NCI-H2171 (cell line): ENCODE measurements at places on chromosomes 7 and 10.

DNA sequence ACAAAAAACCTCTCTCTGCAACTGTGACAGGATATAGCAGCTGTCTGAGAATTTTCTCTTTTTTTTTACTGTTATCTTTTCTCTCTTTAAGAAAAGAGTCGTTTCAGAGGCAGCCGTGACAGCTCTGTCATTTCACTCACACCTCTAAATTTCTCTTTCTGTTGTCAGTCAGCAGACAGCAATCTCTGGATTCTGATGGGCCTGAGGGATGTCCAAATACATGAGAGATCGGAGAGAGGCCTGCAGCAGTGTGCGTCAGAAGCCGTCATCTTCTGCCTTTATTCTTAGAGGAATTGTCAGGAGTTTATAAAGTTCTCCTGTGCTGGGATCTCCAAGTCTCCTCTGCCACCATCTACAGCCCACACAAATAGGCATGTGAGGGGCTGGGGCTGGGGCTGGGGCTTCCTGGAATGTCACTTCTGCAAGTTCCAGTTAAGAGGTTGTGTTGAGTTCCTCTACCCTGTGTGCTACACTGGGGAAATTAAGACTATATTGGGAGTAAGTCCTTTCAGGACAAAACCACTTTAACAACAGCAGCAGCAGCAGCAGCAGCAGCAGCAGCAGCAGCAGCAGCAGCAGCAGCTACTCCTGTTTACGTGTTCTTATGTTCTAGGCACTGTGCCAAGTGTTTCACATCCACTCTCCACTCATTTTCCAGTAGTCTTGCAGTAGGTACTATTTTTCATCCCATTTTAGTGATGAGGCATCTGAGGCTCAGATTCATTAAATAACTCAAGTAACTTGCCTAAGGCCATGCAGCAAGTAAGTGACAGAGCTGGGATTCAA is 541.3 kb downstream of the LRMDA start:
- DNase-seq: peak; percentile 43

- no peak for DNase-seq
Measured at GRCh38 chr10:71971769-71972555, 7.8 kb downstream of the CHST3 start.

DNA sequence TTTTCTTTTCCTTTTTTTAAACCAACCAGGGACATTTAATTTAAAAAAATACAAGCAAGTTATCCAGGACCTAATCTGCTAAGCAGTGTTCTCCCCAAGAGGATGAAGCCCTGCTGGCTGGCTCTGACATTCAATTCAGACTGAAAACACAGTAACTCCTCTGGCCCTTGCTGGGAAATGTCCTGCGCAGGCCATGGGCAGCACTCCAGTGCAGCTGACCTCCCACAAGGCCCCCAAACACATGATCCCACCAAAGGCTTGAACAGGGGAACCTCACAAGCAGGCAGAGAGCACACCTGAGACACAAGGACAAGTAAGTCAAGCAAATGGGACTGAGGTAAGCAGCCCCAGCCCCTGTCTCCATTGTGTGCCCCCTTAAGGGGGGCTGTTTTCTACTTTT is 56.9 kb upstream of the FHIP2A start:
- no peak for DNase-seq

- DNase-seq: no peak
Measured at GRCh38 chr10:123636598-123637325, 29.4 kb upstream of the GPR26 start.

DNA sequence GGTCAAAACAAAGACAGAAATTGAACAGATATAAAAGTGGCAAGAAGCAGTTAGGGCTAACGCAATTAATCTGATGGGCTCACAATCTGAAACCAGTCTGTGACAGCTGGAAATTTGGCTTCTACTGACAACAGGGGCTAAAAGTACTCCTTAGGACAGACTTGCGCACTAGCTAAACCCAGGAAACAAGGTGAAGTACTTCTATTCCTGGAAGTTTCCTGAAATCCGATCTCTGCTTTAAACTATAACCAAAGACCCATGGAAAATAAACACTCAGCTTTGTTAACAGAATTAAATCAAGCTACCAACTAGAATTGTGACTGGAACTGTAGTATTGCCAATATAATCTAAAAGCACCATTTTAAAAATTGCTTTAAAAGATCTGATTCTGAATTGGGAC is 520.2 kb upstream of the ZWINT start:
- DNase-seq: no peak

DNA sequence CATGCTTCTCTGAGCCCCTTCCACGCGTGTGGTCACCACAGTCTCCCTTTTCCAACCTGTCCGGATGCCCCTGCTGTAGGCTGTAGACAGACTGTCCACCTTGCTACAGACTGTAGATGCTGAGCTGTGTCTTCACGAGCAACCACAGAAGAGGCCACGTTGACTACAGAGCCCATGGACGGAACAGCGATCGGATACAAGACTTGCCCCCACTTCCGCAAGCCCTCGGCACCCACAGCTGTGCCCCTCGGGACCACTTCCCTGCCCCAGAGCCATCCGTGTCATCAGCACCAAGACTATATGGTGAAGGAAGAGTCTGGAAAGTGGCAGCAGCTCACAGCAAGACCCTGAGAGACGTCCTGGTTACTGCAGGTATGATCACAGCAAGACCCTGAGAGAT is 491.4 kb downstream of the DNAJB6 start:
- DNase-seq: no peak

DNA sequence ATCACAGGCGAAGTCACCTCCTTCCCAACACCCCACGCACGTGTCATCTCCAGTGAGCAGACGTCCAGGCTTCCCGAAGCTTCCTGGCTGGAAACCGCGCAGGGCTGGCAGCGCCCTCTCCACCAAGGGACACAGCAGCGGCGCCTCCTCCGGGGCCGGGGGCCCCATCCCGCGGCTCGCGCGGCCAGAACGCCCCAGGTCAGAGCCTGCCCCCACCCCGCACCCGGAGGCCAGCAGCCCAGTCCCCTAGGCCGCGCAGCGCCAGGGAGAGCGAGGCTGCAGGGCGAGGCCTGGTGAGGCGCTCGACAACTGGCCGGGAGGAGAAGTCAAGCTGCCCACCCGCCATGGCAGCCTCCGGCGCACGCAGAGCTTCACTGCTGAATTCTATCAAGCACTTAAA is 247.0 kb downstream of the SEMA3D start:
- no peak for DNase-seq

GRCh38 chr10:2263561-2263960 is 526.2 kb upstream of the ADARB2 start:
- DNase-seq: no peak

DNA sequence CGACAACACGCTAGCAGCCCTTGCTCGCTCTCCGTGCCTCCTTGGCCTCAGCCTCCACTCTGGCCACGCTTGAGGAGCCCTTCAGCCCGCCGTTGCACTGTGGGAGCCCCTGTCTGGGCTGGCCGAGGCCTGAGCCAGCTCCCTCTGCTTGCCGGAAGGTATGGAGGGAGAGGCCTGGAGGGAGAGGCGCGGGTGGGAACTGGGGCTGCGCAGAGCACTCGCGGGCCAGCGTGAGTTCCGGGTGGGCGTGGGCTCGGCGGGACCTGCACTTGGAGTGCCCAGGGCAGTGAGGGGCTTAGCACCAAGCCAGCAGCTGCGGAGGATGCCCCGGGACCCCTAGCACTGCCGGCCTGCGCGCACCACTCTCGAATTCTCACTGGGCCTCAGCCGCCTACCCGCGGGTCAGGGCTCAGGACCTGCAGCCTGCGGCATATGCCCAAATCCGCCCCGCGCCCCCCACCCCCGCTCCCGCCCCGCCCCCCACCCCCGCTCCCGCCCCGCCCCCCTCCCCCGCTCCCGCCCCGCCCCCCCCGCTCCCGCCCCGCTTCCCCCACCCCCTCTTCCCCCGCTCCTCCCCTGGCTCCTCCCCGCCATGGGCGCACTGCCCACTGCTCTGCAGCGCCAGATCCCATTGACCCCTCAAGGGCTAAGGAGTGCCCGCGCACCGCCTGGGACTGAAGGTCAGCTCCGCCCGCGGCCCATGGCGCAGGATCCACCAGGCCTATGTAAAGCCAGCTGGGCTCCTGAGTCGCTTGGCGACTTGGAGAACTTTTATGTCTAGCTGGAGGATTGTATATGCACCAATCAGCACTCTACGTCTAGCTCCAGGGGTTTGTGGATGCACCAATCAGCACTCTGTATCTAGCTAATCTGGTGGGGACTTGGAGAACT is 15.9 kb upstream of the ACBD5 start:
- no peak for DNase-seq

DNA sequence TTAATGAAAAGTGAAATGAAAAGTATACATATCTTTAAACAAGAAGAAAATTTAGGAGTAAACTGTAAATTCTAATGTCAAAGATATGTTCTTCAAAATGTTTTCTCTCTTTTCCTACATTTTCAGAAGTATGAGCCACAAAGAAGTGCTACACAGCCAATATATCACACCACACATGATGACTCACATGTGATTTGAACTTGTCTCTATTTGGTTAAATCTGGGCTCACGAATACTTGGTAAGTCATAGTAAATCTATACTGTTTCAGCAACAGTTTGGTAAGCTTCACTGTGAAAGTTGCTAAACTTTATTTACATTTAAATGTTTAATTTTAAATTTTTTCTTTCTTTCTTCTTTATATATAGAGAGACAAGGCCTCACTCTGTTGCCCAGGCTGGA is 380.6 kb upstream of the IGFBP3 start:
- DNase-seq: no peak

DNA sequence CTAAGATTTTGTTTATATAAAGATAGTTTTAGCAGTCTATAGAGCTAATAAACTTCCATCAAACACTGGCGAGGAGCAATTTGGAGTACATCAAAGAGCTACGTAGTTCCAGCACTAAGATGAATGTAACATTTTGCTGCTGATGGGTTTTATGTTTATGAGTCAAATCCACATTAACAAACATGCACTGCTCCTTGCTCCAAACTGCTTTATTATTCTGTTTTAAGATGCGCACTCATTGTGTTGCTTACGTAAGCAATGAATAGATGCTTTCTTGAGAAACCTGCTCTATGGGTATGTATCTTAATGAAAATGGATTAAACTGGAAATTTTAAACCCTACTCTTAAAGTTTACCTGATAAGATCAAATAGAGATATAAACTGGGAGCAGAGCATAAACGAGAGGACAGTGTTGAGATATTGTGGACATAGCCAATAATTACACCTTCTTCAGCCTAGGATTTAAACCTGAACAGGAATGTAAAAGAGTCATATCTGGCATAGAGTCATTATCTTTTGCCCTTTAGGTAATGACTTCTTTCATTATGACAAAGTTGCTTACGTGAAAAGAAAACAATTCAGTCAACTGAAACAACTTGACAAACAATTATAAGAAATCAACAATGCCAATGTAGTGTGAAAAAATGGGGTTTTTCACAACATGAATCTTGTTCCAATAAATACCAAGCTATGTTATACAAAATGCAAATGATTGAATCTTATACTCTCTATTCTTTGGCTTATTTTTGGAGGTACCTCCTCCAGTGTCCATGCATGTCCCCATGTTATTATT is 153.5 kb upstream of the MTPN start:
- no peak for DNase-seq

DNA sequence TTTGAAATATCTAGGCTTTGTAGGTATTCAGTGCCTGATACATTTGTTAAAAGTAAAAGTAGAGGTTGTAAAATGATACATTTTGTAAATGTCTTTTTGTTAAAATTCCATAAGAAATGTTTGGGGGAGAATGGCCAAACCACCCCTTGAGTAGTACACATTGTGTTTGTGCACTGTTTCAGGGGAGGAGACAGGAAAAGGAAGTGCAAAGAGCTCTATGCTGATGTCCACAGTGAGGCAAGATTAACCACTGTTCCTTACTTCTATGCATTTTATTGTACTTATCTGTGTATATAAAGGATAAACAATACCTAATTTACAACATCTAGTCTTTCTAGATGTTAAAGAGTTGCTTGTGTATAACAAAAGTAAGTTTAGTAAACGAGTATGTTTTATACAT is 7.4 kb upstream of the CYCS start:
- DNase-seq: no peak

- no peak for DNase-seq
Measured at GRCh38 chr10:121205625-121206024, 354.5 kb downstream of the WDR11 start.

DNA sequence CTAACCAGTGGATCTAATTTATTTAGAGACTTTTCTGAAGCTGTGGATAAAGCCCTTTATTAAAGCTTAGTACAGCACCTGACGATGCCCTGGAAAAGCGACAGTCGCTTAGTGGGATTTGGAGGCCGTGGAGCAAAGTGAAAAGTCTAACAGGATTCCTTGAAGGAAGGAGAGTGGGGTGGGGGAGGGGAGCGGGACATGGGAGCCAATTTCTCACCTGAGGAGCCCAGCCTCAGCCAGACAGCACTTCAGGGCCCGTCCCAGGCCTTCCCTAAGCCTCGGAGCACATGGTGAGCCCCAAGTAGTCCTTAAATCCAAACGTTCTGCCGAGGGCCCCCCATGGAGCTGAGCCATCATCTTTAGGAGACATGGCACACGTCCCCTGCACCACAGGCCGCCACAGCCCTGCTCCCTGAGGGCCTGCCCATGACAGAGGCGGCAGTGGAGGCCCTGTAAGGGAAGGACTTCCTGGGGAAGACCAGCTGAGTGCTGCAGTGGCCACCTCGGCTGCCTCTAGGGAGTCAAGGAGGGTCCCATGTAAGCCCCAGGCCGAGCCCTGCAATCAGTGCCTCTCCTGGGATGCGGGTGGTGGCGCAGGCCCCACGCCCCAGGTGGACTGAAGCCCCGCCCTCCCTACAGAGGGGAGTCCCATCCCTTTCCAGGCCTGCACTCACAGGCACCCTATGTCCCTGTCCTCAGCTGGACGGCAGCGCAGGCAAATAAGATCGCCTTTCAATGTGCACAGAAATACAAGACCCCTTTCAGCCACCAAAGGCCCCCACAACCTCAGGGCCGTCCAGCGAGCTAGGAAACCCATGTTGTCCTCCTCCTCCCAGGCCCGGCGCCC is 187.0 kb downstream of the MAD1L1 start:
- no peak for DNase-seq

DNA sequence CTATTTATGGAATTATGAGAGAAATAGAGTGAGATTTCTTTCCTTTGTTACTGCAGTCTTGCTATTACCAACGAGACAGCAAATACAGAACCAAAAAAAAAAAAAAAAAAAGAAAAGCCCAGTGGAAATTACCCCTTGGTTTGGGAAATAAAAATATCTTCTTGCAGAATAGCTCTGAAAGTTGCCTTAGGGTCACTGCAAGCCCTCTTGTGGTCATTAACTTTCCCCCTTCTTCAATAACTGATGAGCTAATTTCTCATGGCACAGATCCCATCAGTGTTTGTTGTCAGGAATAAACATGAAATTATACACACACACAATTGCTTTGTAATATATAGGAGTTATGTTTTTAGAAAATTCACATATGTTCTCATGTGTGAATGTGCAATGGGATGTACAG is 111.0 kb upstream of the FEZF1 start:
- no peak for DNase-seq

- no peak for DNase-seq
Measured at GRCh38 chr10:126433351-126433750, 45.1 kb upstream of the ADAM12 start.

- DNase-seq: no peak
Measured at GRCh38 chr7:131250331-131250730, 77.3 kb upstream of the MKLN1 start.

- DNase-seq: peak; percentile 35
Measured at GRCh38 chr7:78178319-78178718, 379.7 kb downstream of the PHTF2 start.
